ENCODE measurements at places on chromosomes 5 and 9.
A peak's percentile ranks its signal among the peaks of the same experiment; 100 is the strongest.

DNA sequence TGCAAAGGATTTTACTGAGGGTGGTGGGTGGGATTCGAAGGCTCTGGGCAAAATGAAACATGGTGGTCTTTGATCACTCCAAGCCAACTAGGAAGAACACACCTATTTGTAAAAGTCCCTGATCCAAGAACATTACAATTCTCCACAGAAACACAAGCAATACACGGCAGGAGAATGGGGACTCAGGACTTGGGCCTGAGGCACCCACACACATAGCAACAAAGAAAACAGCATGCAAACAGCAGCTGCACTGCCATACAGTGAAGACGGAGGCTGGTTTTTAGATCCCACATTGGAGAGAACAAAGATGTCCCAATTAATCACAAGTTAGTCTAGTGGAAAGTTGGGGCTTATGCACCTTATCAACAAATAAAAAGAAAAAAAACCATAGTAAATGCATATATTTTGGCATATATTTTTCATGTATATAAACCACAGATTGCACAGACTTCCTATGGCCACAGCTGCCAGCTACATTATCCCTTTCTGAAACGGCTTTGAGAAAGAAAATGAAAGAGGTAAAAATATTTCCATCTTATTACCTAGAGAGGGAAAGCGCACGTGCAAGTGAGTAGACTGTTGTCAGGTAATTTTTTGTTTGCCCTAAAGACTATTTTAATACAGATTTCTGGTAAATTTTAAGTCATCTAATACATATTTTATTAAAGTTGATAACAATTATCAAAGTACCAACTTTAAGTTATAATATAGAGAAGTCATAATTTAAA is 410.9 kb downstream of the BNC2 start:
- no peak for DNase-seq

DNA sequence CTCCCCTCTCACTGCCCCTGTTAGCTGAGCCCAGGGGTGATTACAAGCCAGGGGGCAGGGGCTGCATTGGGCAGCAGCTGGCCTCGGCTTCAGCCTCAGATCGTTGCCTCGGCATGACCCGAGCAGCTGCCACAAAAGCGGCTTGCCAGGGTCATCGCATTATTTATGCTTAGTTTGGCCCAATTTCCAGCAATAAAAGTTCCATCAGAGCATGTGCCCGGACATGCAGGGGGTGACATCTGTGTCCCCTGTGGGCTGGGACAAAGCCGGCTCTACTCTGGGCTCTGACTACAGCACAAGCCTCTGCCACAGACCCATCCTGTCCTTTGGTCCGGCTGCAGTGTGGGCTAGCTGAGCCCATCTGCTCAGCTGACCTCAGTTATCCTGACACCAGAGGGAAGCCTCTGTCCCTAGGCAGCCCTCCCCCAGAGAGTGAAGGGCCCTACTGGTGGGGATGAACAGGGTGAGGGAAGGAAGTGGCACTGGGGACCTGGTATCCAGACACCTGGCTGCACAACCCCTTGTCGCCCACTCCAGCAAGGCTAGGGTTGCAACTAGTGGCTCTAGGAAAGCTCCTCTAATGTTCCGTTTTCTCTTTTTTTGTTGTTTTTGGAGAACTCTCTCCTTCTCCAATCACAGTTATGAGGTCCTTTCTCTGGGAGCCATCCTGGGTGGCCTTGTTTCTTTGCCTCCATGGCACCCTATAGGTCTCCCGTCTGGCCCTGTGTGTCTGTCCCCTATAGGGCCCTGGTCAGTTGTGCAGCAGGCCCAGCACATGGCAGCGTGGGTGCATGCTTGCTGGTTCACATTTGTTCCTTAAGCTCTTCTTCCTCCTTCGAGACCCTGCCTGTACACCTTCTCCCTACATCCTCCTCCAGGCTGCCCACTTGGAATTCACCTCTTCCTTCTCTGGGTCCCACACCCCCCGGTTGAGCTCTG is 13.3 kb upstream of the GADD45G start:
- DNase-seq = no peak

DNA sequence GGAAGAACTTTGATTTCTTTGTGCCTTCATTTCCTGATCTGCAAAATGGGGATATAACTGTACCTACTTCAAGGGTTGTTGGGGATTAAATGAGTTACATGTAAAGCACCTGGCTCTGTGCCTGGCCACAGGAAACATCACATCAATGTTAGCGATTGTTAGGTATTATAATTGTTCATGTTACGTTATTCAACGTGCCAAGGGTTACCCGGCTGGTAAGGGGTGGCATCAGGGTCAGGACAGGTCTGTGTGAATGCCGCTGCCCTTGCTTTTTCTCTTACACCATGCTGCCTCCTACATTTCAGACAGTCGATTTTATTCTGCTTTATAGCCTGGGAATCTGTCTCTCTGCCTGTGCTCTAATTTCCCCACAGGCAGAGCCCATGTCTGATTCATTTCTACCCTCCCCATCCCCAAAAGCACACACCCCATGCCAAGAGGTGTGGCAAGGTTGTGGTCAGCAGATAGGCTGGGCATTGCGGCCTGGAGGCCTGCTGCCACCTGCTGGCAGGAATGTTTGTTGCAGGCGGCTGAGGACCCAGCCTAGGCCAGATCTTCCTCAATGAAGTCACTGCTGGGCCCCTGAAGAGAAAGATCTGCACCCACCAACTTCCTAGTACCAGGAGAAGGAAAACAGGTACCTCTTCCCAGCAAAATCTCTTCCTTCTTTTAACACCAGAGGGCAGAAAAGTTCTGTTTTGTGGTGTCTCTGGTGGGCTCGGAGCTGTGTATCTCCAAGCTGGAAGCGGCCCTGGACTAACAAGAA is 5.3 kb downstream of the ANKS6 start:
- DNase-seq = peak; percentile 93

DNA sequence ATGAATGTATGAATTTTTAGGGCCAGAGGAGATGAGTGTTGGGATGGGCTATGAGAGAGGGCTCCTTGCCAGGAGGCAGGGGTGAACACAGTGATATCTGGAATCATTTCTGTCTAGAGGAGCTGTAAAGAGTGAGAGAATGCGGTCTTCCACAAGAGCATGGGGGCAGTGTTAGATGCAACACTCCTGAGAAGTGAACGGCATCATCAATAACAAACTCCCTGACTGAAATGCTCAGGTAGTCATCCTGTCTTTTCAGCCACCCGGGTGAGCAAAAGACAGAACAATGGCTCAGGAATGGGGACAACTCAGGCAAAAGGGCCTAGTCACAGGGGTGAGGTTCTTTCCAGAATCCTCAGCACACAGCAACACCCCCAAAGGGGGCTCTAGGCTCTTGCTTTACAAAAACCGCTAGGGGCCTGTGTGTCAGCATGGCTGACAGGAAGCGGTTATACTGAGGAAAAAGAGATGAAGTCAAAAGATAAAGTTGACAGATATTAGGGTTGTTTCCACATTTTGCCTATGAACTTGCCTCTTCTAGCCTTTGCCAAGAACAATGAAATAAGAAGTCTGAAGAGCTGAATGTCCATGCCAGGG is 104.6 kb upstream of the LRRTM2 start:
- no peak for DNase-seq

DNA sequence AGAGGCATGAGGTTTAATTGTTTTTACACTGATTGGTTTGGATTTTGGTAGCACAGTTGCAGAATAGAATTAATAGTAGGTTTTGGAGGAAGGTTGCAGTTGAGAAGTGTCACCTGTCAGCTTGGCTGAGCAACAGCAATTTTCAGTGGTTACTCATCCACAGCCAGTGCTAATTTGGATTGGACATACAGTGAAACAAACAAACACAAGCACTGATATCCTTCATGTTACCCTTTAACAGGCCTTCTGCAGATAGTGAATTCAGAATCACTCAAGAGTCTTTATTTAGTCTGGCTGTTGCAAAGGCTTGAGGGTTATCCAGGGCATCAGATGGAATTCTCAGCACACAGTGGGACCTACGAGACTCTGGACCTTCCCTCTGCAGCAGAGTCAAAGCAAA is 31.8 kb upstream of the POU4F3 start:
- DNase-seq = no peak

DNA sequence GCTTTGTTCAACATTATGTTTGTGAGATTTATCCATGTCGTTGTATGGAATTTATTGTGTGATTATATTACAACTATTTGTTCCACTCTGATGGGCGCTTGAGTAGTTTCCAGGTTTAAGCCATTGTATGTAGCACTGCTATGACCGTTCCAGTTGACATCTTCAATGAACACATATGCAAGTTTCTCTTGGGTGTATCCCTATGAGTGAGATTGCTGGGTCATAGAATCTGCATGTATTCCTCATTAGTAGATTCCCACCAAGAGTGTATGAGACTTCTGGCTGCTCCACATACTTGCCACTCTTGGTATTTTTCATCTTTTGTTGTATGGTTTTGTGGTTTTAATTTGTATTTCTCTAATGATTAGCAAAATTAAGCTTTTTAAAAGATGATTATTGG is 22.9 kb downstream of the NUP214 start:
- DNase-seq = no peak

GRCh38 chr5:112604732-112605630 is 132.7 kb upstream of the APC start:
- DNase-seq = peak; percentile 46

DNA sequence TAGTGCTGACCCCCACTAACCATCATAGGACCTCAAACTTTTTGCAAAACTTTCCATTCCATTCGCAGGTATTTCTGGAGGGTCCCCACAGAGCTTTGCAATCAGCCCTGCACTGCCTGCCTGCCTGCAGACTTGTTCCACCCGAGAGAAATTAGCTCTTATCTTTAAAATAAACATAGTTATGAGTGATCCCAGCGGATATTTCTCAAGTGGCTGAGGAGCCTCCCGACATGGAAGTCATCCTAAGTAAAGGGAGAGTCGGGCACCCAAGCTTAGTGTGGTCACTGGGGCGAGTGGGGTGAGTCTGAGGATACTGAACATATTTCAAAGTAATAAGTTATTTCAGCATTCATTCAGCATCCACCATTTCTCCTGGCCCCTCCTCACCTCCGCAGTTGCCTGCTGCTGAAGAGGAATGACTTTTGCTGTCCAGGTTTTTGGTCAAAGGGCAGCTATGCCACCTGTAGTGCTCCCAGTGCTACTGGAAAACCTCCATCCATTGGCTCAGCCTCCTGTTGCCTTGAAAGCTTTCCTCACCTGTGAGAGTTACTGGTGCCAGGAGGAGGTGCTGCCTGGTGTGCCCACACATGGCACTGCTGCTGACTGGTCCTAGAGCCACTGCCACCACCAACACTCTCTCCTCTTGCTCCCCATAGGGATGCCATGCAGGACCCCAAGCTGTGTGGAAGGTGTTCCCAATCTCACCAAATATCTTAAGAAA is 89.7 kb upstream of the PCSK1 start:
- no peak for DNase-seq

DNA sequence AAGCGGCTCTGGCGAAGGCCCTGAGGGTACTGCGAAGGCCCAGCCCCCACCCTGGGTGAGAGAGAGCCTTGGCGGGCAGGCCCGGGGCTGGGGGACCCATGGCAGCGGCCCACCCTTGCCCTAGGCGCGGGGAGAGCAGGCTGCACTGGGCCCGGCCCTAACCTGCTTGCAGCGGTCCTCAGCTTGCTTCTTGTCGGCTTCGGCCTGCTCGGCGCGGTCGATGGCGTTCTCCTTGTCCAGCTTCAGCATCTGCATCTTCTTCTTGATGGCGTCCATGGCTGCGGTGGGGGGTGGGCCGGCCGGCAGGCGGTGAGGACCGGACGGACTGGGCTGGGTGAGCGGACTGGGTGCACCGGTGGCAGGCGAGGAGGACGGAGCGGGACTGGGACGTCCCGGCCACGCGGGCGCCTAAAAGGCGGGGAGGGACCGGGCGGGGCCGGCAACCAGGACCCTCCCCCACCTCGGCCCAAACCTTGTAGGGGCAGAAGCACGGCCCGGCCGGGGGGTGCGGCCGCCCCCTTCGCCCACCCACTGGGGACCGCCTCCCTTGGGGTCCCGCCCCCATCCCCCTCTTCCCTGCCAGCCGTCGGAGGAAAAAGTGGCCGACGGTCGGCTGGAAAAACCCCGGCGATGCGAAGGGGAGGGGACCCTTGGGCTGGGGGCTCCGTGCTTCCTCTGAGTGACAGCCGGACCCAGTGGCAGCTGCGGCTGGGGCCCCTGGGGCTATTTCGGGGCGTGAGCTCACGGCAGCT is at the start of gene TPM2:
Gene TPM2, minus strand, starts transcription at position 384 of the 752 bp plus-strand sequence. Its CDS starts 108 bp downstream, at position 276.
- peak; percentile 83 for DNase-seq

DNA sequence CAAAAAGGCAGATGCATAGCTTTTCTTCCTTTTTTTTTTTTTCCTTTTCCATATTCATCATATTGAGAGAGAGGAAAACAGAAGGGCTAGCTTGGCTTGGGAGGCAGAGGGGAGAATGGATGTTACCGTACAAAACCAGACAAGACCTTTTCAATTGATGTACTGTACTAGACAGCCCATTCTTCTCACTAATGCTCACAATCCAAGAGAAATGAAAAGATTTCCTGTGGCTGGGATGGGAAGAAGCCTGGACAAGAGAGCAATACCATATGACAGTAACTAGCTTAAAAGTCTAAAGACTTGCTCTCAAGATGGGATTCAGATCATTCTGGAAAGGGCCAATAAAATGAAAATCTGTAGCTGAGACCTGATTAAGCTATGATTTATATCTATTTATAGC is 3.4 kb downstream of the CEMIP2 start:
- no peak for DNase-seq

DNA sequence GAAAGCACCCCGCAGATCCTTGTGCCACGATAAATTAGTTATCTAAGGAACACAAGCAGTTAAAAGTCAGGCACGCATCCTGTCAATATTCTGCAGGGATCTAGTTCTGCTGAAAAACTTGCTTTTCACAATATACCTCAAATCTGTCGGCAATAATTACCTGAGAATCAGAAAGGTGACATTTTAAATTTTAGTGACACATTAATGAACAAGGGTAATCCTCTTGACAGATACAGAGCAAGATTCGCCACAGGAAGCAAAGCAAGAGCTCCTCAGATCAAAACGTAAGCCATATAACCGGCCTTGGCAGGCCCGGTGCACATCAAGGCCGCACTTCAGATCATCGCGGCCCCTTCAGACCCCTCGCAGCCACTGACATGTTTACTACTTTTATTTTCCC is 185.7 kb downstream of the ATPSCKMT start:
- DNase-seq = no peak

DNA sequence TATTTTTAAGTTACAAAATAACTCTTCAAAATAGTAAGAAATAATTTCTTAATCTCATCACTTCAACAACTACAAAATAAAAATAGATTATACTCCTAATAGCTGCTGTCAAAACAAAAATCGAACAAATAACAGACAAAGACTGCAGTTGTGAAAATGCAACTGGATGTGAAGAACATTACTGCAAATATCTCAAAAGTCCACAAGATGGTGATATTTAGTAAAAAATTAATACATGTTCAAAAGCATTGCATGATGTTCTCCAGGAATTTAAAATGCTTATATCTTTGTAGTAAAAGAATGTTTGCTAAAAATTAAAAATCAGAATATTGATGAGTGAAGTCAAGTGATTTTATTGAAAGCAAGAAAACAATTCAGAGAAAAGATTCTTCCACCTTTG is 66.2 kb downstream of the MPDZ start:
- no peak for DNase-seq

GRCh38 chr5:79488775-79489174 is 25.2 kb downstream of the HOMER1 start:
- DNase-seq = no peak

GRCh38 chr5:7181841-7182240 is 214.1 kb upstream of the ADCY2 start:
- no peak for DNase-seq

GRCh38 chr5:21681911-21682310 is 1171.2 kb downstream of the CDH12 start:
- DNase-seq = no peak

Data from iPS-NIHi11 (cell line).